T-cell (primary cell): ENCODE measurements at places on chromosomes 1 and 21.
A peak's percentile ranks its signal among the peaks of the same experiment; 100 is the strongest.

GRCh38 chr1:202086579-202087350 lies 36.0 kb upstream of the GPR37L1 start:
- DNase-seq = no peak

DNA sequence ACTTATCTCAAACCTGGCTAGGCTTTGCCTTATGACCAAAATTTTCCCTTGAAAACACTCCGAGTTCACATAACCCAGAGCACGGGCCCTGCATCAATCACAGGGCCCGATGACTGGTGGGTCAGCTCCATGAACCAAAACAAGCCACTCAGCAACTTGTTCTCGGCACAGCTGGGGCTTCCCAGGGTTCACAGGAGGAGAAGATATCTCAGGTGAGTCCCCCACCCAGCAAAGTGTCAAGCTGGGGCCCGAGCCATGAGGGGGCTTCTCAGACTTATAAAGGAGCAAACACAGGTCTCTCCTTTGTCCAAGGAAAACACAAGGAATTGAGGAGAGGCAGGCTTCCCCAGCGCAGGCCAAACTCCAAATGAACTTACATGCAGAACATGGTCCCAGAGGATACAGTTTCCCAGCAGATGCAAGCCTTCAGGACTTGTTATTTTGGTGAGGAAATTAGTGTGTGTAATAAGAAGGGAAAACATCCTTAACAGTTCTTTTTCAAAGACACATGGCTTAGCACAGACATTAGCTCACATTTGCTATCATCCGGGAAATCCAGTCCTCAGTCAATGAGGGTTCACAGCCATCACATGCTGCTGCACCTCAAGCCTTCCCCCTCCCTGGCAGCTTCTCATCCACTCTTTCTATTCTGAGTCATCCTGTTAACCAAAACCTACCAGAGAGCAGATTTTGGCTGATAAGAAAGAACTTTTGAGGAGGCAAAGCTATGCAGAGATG lies 98.1 kb upstream of the NFIA start:
- no peak for DNase-seq

- no peak for DNase-seq
Observed at GRCh38 chr1:173418107-173418985, 58.8 kb upstream of the PRDX6 start.

GRCh38 chr21:20902998-20903397 lies 95.2 kb upstream of the NCAM2 start:
- DNase-seq = no peak

- no peak for DNase-seq
Observed at GRCh38 chr1:178025613-178026356, 55.9 kb upstream of the SEC16B start.

DNA sequence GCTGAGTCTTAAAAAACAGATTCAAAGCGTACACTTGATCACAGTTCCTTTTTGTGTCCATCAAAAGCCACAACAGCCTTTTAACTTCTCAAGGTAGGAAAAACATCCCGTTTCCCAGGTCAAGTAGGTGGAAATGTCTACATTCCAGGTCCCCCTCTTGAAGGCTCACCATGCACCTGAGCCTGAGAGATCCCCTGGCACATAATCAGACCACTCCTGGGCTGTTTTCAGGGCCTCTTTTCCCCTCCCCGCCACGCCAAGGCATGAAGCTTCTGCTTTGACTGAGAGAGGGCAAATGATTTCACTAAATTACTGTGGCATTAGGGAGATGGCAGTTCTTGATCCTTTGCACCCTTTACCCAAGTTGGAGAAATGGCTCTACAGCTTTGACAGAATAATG lies 21.7 kb downstream of the CNN3 start:
- DNase-seq = no peak

DNA sequence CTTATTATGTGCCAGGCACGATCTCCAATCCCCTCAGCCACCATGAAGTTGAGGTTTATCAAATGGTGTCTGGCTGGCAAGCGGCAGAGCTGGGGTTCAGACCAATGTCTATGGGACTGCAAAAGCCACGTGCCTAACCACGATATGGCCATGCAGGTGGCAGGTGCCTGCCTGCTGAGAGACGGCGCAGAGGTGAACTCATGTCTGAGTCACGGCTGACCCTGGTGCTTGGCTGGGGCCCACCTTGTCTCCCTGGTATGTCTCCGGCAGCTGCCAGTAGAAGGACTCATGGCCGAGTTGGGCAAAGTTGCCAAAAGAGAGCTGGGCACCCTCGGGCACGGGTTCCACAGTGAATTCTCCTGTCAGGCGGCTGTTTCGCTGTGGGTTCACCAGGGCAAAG lies 59.9 kb downstream of the LDLRAD2 start:
- no peak for DNase-seq

DNA sequence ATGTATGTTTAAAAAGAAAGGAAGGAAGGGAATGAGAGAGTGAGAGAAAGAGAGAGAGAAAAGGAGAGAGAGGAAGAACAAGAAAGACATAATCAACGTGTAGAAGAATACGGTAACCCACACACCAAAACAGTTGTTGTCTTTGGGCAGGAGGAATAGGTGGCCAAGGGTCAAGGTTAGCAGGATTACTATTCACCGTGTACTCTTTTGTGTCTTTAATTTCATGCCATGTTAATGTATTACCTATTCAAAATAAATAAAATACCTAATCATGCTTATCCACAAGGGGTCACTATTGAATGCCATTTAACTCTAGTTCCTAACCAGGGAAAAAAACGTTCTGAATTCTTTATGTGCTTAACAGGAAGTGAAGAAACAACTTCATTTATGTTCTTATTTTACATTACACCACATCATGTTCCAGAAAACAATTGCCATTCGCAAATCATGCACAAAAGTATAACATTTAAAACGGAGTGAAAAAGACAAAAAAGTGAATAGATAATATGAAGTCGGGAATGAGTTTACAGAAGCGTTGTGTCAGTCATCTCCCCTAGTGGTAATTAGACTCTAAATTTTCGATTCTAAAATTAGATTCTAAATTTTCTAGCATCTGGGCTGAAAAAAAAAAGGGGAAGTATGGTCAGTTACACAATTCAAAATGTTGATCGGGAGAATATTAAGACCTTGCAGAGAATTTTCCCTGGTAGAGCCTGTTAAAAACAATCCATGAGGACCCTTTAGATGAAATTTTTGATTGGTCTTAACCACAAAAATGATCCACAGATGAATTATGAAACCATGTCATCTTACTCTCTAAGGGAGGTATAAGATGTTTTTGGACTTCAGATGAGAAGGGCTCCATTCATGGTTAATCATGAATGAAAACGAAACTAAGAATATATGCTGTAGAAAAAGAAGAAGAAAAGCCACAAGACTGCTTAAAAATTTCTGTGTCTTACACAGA lies 700 bp upstream of the KMO start:
- no peak for DNase-seq

- DNase-seq = no peak
Observed at GRCh38 chr1:154468535-154469250, 33.3 kb upstream of the TDRD10 start.

DNA sequence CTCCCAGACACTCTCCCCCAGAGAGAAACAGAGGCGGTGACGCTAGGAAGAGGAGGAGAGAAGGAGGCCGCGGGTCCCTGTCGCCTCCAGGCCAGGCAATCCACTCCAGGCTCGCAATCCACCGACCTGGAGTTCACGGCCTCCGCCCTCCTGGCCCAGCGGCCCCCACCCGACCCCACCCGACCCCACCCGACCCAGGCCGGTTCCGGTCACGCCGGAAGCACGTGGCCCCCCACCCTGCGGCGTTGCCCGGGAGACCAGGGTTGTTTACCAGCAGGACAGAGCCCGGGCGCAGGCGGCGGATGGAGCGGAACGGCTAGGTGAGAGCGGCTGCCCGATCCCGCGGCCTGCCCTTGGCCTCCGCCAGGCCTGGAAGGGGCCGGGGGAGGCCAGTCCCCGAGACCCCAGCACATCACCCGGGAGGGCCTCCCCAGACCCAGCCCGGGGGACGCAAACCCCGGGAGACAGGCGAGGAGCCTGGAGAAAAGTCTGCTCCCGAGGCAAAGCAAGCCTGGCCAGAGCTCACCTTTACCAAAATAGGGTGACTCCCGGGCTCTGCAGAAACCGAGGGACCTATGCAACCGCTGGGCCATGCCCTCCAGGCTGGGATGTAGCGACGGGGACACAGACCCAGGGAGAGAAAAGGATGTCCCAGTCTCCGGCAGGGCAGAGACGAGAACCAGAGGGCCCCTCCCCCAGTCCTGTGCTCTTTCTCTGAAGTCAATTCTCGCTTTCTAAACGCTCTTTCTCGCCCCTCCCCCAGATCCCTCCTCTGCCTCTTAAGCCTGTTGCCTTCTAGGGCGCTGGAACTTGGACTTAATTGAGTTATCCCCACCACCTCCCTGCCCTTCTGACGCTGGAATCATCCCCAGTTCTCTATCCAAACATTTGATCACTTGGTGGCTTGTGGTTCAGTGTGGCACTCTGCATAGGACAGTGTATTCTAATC lies at the start of the genes PLA2G2C and UBXN10:
PLA2G2C (minus strand) TSS at position 685 of the 949 bp plus-strand sequence. CDS start 9,155 bp downstream, outside the sequence.
UBXN10 (plus strand) TSS at position 263 of the 949 bp plus-strand sequence. CDS start 4,466 bp downstream, outside the sequence.
- DNase-seq = peak; percentile 40

GRCh38 chr1:243315893-243316292 lies 60.1 kb downstream of the SDCCAG8 start:
- DNase-seq = no peak

- no peak for DNase-seq
Observed at GRCh38 chr1:202982715-202983430, 15.8 kb upstream of the CYB5R1 start.

- DNase-seq = no peak
Observed at GRCh38 chr1:84702143-84702542, 11.9 kb upstream of the SSX2IP start.

- DNase-seq = no peak
Observed at GRCh38 chr1:56625819-56626440, 19.2 kb upstream of the PRKAA2 start.

DNA sequence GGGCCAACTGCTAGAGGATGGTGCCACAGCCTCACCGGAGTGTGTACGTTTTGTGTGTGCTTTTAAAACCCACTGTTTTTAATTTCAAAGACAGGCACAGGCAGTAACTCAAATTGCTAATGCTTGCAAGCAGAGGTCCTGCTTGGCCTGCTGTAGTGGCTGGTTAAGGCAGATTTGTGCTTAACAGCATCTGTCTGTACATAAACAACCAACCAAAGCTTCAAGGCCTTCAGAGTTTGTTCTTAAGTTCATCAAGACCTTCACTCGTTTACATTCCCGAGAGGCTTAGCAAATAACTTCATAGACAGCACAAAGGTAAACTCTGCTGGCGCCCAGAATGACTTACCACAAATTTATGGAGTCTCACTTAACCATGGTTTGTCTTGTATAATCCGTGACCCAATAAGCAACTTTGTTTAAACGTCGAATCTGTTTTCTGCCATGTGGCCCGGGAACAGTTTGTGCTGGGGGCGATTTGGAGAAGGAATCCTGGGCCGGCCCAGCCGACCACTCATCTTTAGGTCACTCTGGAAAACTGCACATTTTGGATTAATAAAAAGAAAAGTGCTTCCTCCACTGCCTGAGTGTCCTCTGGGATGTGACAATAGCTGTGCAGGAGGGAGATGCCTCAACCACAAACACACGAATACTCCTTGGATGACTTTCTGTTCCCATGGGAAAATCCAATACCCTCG lies 58.1 kb downstream of the CAPZB start:
- DNase-seq = no peak

GRCh38 chr21:35520302-35520701 lies 471.2 kb upstream of the RUNX1 start:
- DNase-seq = no peak

- DNase-seq = no peak
Observed at GRCh38 chr1:37282764-37283163, 191.6 kb upstream of the ZC3H12A start.

DNA sequence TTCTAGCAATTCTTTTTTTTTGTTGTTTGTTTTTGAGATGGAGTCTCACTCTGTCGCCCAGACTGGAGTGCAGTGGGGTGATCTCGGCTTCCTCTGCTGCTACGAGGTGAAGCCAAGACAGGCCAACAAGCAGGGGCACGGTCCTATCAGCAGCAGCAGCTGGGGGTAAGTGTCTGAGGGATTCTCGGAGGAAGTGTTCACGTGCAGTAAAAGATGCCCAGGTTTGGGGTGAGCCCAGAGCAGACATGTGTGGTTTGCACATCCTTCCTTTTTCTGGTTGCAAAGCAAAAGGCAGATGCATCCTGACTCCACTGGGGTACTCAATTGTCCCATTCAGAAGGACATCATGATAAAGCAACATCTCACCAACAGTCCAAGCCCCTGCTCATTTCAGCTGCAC lies 27.7 kb downstream of the PIGP start:
- DNase-seq = peak; percentile 13

DNA sequence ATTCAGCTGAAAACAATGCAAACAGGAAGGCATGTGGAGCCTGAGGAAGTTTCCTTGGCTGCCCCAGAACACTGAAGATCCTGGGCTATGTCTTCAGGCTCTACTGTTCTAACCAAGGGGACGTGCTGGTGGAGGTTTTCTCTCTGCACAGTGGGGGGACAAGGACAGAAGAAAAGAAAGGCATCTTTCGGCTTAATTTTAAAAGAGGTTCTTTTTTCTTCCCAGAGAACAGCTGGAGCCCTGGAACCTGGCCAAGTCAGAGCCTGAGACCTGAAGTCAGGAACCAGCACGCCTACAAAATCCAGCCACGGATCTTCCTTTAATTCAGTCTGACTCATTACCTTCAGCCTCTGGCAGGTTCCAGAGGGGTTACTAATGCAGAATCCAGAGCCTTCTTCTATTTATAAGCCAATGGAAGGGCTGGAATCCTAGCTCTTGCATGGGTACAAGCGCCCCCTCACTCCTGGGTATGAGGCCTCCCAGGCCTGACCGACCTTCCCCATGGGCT lies 19.8 kb downstream of the CTNNBIP1 start:
- DNase-seq = no peak

DNA sequence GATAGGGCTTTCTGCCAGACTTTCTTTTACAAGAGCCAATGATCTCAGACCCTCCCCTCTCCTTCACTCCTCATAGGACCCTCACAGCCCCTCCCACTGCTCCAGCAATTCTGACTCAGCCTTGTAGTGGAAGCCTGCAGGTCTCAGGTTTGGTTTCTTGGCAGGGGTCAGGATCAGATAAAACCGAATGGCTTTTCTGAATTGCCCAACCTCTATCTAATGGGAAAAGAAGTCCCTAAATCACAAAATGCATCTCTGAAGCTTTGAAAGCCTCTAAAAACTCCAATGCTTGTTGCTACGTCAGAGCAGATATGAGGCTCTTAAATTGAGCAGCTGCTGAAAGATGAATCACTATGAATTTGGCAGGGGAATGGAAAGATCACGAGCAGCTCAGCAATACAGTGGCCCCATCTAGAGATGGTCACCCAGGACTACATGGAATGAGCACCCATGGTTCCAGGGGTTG lies 74.5 kb downstream of the NID1 start:
- DNase-seq = no peak

- DNase-seq = no peak
Observed at GRCh38 chr1:61266738-61267137, 184.4 kb downstream of the NFIA start.

- DNase-seq = no peak
Observed at GRCh38 chr1:43934101-43934985, 742 bp downstream of the ARTN start.

- DNase-seq = no peak
Observed at GRCh38 chr1:205531191-205532025, 26.9 kb downstream of the CDK18 start.
